ENCODE measurements at places on chromosomes 2 and 18.
A peak's percentile ranks its signal among the peaks of the same experiment; 100 is the strongest.

DNA sequence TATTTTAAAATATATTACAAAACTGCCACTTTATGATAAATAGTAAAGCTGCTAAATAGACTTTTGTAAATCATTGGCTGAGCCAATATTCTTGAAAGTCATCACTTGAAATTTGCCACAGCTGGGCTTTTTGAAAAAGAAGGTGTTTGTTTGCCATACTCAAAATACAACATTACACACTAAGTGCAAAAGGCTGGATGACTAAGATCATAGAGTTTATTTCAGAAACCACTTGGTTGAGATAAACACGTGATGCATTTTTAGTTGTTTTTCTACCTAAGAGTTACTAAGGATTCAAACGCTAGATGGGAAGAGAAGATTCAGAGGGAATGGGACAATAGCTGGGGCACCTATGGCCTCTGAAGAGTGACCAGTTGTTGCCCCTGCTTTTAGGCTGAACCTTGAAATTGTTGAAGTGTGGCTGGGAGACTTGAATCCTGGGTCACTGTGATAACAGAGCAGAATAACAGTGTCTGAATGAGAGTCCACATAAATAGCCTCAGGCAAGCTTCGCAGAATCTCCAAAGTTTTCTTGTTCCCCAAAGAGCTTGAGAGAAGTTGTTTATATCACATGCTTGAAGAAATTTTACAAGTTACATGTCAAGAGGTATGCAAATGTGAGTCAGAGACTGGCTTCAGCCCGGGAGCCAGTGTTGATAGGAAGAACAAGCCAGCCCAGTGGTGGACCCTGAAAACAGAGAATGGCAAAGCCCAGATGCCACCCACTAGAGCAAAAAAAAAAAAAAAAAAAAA lies 409.8 kb downstream of the GPD2 start:
- DNase-seq, result no peak

DNA sequence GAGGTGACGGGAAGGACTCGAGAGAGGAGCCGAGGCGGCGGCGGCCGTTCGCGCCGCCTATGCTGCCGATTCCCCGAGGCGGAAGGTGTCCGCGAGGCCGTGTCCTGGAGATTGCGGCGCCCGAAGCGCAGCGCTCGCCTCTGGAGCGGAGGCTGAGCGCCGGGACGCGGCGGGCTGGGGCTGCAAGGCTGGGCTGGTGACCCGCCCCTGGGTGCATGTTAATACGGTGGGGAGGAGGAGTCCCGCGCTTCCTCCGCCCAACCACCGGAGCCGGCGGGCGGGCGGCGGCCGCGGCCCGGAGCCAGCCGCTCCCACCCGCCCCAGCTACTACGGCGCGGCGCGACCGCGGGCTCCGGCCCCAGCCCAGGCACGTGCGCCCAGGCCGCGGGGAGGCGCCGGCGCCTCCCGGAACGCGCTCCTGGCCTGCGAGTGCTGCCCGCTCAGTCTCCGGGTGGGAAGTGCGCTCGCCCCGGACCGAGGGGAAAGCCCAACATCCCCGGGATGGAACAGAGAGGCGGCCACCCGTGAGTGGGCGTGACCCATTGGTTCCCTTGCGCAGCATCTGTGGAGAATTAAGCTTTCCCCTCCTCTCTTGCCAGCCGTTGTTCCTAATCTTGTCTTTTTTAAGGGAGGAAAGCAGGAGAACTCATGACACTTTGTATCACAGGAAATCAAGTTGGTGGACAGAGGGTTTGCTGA lies at the start of gene DLGAP1:
DLGAP1 (minus strand) TSS at position 195 of the 699 bp plus-strand sequence.
- DNase-seq, result no peak

GRCh38 chr2:170885130-170885791 lies 43.8 kb upstream of the GORASP2 start:
- no peak for DNase-seq

GRCh38 chr2:96554293-96555145 lies 18.0 kb downstream of the ARID5A start:
- DNase-seq, result peak; percentile 26

GRCh38 chr2:190649798-190650390 lies 1.0 kb downstream of the NAB1 start:
- no peak for DNase-seq

- no peak for DNase-seq
Observed at GRCh38 chr2:221202431-221202830, 369.7 kb downstream of the EPHA4 start.

- no peak for DNase-seq
Observed at GRCh38 chr2:111624411-111625156, 259.4 kb downstream of the ANAPC1 start.

- DNase-seq, result no peak
Observed at GRCh38 chr18:76544511-76545345, 49.7 kb upstream of the ZNF516 start.

DNA sequence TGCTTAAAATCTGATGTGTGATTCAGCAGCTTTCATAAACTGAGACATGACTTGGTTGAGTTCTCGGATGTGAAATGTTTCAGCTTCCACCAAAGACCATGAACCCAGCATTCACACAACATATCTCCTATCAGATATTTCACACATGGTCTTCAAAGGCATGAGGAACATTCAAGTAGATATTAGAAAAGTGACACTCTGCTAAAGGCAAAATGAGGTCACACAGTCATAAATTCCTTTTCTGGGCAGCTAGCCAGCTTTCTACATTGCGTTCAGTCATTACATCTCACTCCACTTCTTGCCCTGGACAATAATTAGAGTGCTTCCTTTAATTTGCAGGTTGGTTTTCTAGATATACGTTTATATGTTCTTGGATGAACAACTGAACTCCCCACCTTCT lies 96.7 kb downstream of the GAREM1 start:
- DNase-seq, result no peak
